ENCODE measurements at places on chromosomes 3 and 15.

GRCh38 chr3:40969341-40969740 lies 230.0 kb upstream of the CTNNB1 start:
- no peak for DNase-seq

DNA sequence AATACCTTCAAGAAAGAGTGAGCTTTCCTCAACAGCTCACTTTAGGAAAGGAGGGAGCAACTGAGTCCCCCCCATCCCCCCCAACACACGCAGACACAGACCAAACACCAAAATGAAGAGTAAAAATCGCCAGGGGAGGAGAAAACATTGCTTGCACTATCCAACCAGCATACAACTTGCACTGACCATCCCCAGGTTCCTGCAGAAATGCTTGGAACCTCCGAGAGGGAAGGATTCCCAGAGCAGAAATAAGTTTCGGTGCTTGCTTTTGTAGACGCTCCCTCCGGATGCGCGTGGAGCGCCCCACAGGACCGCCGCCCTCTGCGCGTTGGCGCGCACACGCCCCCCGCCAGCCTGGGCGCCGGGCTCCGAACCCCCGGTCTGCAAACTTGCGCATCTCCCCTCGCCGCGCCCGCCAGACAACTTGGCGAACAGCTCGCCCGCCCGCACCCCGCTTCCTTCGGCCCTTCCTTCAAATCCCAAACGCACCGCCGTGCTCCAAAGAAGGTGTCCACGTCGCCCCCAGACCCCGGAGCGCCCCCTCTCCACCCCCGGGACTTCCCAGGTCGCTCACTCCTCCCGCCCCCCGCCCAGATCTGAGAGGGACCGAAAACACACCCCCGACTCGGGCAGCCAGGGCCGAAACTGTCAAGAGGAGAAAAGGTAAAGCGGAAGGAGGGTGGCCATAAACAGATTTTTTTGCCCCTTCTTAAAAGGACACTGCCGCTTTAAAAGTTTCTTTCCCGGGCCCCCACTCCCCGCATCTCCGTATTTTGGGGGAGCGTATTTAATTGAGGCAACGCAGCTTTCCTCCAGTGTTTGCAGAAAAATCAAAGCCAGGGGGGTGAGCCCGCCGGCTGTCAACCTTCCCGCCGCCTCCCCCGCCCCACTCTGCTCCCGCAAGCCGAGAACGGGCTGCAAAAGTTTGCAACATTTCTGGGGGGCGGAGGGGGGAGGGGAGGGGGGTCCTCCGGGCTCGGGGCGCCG lies 859 bp downstream of the RORA start:
- DNase-seq: no peak

DNA sequence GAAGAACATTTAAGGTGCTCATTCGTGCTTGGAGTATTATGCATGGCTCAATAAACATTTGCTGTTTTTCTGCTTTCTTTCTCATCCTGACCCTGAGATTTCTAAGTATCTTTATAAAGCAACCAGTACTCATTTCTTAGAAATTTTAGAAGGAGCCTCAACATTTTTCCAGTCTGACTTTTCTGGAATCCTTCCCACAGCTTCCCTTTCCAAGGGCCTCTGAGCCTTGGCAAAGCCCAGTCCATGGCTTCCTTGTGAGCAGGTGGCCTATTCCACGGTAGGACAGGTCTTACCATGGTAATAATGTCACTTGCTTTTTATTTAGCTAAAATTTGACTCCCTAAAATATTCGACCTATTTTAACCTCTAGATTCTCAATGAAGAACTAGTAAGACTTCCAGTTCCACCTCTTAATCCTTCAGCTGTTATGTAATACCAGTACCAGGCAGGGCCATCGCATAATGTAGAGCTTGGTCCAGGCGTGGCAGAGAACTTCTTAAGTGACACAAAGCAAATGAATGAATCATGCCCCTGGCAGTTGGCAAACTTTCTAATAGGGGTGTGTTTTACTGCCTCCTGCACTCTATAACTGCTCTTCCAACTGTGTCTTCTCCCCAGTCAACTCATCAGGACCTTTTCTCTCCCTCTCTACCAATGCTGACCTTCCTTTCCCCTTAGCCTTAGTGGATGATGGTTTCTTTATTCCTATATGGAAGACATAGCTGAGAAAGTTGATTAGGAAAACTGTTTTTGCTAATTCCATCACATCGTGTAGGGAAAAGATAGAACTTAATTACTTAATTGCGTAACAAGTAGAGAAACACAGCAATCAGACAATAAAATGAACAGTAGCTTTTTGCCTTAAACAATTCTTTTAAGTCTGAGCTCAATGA lies 894 bp upstream of the TM4SF4 start:
- no peak for DNase-seq

DNA sequence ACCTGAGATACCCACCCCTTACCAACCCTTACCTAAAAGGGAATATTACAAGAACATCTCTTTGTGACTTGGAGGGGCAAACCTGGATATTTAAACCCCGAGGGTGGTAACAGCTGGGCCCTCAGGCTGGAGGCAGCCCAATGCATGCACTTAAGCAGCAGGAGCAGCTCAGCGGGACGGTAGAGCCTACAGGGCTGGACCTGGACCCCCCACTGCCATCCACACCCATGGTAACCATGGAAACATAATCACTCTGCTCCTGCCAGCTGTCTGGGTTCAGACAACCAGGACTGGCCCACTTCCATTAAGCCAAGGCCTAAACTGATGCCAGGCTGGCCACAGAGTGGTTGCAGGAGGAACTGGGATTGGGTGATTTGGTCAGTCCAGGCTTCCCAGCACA lies 52.8 kb downstream of the ETFA start:
- DNase-seq: no peak

GRCh38 chr3:157201648-157202278 lies 41.8 kb upstream of the CCNL1 start:
- no peak for DNase-seq

GRCh38 chr3:56783644-56784447 lies 17.9 kb downstream of the ARHGEF3 start:
- DNase-seq: peak; percentile 67

DNA sequence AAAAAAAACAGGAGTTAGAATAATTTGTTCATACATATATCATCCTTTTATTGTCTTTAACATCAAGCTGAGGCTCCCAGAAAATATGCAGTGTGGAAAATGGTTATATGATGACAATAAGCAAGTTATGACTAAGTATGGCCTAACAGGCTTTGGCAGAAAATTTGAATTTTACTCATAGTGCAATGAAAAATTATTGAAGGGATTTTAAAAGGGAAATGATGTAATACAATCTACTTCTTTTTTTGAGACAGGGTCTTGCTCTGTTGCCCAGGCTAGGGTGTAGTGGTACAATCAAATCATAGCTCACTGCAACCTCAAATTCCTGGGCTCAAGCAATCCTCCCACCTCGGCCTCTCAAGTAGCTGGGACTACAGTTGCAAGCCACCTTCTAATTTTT lies 78.7 kb downstream of the FAIM start:
- DNase-seq: no peak

- no peak for DNase-seq
Measured at GRCh38 chr15:67133738-67134066, 68.3 kb downstream of the SMAD3 start.

GRCh38 chr3:23601091-23601822 lies 204.5 kb upstream of the UBE2E1 start:
- no peak for DNase-seq

DNA sequence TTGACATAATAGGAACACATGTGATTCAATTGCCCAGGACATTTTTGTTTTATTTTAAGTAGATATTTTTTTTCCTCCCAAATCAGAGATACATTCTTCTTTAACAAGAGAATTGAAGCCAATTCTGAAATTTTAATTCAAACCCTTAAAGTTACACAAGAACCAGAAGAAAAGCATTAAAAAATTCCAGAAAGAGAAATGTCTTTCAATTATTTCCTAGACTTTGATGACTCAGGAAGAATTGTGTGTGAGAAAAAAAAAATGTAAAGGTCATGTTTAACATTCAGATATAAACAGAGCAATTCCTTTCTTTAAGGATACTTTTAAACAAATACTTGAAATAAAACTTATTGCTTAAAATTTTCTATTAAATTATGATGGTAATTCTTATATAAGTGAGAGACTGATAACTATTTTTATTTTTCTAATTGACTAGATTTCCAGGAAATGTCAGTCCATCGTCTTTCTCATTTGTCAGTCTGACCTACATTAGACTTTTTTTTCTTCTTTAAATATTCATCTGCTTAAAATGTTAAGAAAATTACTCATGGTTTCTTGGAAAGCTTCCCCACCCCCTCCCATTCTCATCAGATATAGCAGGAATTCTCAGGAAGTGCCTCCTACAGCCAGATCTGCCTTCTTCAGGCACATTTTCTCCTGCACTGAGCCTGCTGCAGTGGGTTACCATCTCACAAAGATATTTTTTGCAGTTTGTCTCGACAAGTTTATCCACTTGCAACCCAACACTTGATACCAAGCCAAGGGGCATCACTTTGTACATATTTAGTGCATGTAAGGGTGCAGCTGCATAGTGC lies 261.8 kb upstream of the CBLB start:
- DNase-seq: no peak

DNA sequence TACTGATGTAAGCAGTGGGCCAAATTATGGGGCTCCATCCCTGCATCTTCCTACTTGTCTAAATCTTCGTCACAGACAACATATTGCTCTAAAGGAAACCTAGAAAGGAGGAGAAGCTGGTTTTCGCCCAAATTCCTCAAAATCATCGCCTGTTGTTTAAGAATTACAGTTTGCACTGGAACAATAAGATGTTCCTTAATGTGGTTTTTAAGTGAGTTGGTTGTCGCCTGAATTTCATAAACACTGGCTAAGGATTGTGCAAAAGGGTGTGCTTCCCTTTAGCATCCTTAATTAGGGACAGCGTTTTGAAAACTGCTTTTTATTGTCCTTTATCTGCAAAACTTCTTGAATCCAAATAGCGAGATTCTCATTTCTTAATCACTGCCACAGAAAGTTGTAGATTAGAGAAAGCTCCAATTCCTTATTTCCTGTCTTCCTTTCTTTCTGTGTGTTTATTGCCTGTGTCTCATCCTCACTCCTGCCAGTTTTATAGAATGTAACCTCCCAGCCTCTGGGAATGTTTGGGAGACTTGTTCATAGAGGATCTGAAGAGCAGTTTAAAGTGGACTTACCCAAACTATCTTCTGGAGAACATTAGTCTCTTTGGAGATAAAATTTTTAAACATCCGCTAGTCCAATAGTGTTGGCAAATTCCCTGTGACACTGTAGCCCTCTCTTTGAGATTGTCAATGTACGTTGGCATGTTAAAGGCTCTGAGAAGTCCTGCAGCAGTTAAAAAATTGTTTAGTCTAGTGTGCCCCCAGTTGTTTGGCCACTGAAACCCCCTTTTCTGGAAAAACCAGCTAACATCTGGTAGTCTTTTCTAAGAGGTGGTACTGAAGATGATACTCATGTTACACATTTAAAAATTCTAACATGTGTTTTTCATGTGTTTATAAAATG lies 50.4 kb downstream of the FLNB start:
- no peak for DNase-seq

DNA sequence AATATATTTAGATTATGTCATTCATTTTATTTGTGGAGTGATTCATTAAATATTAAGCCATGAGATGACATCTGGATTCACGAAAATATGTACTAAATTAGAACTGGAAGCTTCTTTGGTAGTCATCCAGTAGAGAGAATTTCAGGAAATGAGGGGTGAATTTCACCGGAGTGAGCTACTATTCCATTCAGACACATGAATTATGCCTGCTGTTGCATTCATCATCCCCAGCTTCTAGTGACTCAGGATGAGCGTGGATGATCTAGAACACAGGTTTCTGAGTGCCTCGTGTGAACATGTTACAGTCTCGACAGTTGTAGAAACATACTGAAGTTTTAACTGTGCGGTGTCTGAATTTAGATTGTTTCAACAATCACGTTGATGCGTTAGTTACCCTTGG lies 42.9 kb upstream of the GABRG3 start:
- no peak for DNase-seq

DNA sequence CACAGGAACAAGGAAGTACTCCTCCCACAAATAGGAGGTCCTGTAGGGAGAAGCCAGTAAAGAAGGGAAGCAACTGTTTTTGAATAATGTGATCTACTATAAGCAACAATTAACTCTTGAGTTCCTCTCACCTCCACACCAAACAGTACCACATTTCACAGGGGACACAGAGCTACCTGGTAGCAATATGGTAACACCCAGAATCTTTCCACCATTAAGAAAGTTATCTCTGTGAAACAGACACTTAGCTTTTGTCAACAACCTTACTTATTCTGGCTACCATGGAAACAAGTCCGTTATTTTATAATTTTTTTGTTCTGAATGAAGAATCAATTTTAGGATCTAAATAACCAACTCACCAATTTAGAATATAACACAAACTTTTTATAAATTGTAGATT lies 49.5 kb downstream of the TBL1XR1 start:
- no peak for DNase-seq

DNA sequence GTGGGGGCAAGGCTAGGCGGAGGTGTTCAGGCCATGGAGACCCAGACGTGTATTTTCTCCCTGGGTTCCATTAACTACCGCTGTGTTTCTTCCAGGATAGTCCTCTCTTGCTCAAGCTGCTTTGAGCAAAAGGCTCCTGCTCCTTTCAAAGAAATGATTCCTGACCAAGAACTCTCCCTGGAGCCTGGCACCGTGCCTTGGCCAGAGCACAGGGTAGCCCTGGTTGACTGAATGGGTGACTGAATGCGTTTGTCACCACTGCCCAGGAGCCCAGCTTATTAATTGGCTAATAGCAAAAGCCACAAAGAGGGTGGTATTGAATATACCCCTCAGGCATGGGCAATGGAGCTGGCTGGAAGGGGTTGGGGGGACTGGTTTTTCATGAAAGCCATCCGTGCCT lies 13.9 kb downstream of the RASGRF1 start:
- no peak for DNase-seq

GRCh38 chr3:13358051-13358450 lies 62.1 kb downstream of the NUP210 start:
- no peak for DNase-seq

DNA sequence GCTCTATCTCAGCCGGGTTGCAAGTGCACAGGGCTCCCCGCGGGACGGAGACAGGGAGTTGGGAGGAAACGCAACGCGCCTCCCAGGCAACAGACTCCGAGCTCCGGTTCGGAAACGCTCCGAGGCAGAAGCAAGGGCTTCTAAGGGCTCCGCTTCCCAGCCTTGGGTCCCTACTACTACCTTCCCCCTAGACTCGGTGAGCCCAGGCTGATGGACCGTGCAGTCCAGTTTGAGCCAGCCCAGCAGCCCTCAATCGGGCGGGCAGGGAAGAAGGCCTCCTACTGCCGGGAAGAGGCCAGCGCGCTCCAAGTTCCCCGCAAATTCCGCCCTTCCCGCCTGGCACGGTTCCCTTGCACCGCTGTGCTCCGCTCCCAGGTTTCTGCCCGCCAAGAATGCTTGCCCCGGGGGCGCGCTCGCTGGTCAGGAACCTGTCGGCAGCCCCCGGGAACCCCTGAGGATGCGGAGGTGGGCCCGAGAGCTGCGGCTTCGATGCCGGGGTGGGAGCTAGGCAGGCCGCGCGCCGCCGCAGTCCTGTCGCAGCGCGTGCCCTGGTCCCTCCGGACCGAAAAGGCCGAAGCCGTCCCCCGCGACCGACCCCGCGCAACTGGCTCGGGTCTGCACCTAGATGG lies 728 bp downstream of the TRANK1 start:
- DNase-seq: peak; percentile 24

- DNase-seq: no peak
Measured at GRCh38 chr3:78659386-78659987, 1108.3 kb downstream of the ROBO1 start.

- DNase-seq: no peak
Measured at GRCh38 chr15:93162560-93162959, 73.5 kb upstream of the RGMA start.
